ENCODE measurements at places on chromosomes 6 and 20. TPM values are rescaled to one million over a fixed set of nuclear protein-coding genes. Genes with fewer than 3 reads are reported as not detected.
A peak's percentile ranks its signal among the peaks of the same experiment; 100 is the strongest.

- H3K27me3 ChIP-seq = no peaks in the 10 kb centered on the region
- H3K36me3 ChIP-seq = no peaks in the 10 kb centered on the region
- no peaks in the 10 kb centered on the region for H3K4me1 ChIP-seq
- peak overlapping the region; percentile 96 for H3K27ac ChIP-seq
- peak overlapping the region; percentile 69 for H3K4me3 ChIP-seq
These were observed 18.7 kb downstream of the BTN3A1 start for GRCh38 chr6:26420688-26421171.

FAM184A gene
- total RNA-seq = 1.8 TPM

GRCh38 chr20:63957004-63957689 lies 931 bp upstream of the UCKL1 start:
- no peaks in the 10 kb centered on the region for H3K27me3 ChIP-seq
- peak overlapping the region; percentile 44 for H3K4me3 ChIP-seq
- H3K36me3 ChIP-seq = no peaks in the 10 kb centered on the region
- DNase-seq = peak; percentile 73
- H3K27ac ChIP-seq = peak overlapping the region; percentile 52

RNF114 gene
- total RNA-seq = 73.6 TPM

DNA sequence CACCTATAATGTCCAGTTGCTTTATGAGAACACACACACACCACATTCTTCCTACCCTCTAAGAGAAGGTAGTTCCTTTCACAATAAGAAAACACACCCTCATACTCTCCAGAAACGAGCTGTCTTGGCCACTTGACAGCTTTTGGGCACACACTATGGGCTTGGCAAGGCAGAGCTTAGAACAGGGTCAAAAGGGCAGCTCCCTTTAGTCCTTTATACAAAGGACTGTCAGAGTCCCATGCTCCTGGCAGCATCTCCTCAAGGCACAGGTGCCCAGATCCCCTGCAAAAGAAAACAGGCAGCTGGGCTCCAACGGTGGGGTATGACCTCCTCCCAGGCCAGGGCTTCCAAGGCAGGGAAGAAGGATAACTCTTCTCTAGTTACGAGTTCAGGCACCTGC lies 4.9 kb upstream of the LYRM2 start:
- H3K4me1 ChIP-seq = no peaks in the 10 kb centered on the region
- peaks cover 2% of the 10 kb centered on the region for H3K36me3 ChIP-seq
- H3K27ac ChIP-seq = no peak overlapping the region
- no peaks in the 10 kb centered on the region for H3K27me3 ChIP-seq
- no peak for DNase-seq
- no peak overlapping the region for H3K4me3 ChIP-seq

DNAH8 gene
- 0.03 TPM for total RNA-seq

GPX5 gene
- not detected for total RNA-seq

DNA sequence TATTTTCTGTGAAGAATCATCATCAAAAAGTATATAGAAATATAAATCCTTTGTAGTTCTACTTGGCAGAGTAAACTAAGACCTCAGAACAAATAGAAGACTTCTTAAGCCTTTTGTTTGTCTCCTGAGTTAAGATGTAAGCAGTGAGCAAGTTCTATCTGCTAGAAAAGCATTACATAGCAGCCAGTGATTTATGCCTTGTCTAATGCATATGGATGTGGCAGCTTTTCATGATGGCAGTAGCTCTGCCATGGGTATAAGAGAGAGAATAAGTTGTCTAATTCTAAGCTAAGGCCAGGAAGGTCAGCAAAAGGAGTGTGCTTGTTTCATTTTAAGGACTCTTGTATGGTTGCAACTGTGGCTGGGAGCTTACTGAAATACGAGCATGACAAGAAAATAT lies 920.2 kb downstream of the GRIK2 start:
- H3K4me1 ChIP-seq = no peaks in the 10 kb centered on the region
- no peaks in the 10 kb centered on the region for H3K27me3 ChIP-seq
- no peaks in the 10 kb centered on the region for H3K36me3 ChIP-seq

CYP24A1 gene
- total RNA-seq = not detected

DSP gene
- total RNA-seq = 28.3 TPM

RAET1L gene
- not detected for total RNA-seq

GRM1 gene
- total RNA-seq = not detected

- no peaks in the 10 kb centered on the region for H3K4me1 ChIP-seq
- no peak overlapping the region for H3K27ac ChIP-seq
These were observed 228.3 kb downstream of the SLC35F1 start for GRCh38 chr6:118135371-118135770.

DNA sequence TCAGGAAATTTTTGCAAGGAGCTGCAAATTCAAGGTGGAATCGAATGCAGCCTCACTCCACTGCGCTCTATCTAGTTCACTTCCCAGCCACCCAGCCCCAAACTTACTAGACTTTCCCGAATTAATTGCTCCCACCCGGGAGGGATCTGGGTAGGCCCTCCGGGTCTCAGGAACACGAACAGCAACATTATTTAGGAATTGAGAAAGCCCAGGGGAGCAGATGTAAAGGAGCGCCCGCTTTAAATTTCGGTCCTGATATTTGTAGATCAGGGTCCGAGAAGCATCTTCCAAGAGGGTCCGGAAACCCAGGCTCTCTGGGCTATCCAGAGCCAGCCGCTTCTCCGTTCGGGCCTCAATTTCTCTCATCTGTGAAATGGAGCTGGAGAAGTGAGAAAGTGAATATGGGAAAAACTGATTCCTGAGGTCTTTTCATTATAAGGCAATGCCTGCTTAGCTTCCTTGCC lies 490 bp upstream of the ID1 start:
- peak overlapping the region; percentile 80 for H3K27ac ChIP-seq
- H3K36me3 ChIP-seq = no peaks in the 10 kb centered on the region
- DNase-seq = no peak

DNA sequence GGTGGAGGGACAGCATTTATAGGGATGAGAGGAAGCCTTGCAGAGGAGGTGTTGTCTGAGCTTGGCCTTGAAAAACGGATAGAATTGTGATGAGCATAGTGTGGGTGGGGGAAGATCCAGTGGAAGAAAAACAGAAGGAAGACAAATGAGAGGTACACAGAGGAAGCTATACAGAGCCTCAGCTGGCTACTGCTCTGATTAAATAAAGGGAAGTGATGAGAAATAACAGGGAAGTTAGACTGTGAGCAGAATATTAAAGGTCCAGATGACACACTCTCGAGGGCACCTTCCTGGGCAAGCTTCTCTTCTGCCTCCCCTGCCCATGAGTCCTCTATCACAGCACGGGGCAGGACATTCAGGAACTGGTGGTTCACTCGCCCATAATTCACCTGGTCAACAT lies 182.3 kb downstream of the KIF16B start:
- no peak overlapping the region for H3K4me3 ChIP-seq
- H3K27me3 ChIP-seq = no peaks in the 10 kb centered on the region
- H3K4me1 ChIP-seq = no peaks in the 10 kb centered on the region
- no peak overlapping the region for H3K27ac ChIP-seq

GRCh38 chr20:62368392-62368975 lies 1.4 kb upstream of the LAMA5 start:
- peak overlapping the region; percentile 67 for H3K4me3 ChIP-seq
- DNase-seq = peak; percentile 71
- no peaks in the 10 kb centered on the region for H3K27me3 ChIP-seq
- H3K4me1 ChIP-seq = peaks cover 5% of the 10 kb centered on the region

ECT2L gene
- 0.51 TPM for total RNA-seq

DNA sequence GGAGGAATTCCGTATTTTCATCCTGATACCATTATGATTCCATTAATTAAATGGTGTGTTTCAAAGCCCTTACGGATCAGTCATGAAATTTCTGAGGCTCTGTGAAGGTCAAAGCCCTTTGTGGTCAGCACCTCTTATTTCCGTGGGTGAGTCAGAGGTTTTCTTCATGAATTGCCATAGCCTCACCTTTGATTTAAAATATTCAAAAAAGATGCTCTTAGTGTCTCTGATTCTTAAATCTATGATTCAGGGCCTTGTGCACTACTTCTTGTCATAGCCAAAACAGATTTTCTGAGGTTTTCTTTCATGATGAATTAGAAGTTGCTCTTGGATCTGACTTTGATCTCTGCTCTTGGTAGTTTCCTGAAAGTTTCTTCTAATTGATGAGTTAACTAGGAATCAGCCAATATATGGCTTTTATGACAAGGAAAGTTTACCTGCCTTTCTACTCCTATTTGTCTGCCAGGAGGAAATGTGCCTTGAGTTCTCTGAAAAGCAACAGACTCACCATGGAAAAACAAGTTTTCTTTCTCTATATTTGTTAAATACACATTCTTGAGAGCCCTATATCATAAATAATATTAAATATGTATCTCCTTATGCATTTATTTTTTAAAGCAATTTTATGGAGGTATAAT lies 613.0 kb downstream of the UTRN start:
- H3K4me1 ChIP-seq = no peaks in the 10 kb centered on the region
- H3K4me3 ChIP-seq = no peak overlapping the region
- no peak overlapping the region for H3K27ac ChIP-seq
- no peaks in the 10 kb centered on the region for H3K27me3 ChIP-seq

C6orf58 gene
- total RNA-seq = 0.28 TPM

CCN6 gene
- total RNA-seq = not detected

PTGIS gene
- total RNA-seq = 156 TPM

DNA sequence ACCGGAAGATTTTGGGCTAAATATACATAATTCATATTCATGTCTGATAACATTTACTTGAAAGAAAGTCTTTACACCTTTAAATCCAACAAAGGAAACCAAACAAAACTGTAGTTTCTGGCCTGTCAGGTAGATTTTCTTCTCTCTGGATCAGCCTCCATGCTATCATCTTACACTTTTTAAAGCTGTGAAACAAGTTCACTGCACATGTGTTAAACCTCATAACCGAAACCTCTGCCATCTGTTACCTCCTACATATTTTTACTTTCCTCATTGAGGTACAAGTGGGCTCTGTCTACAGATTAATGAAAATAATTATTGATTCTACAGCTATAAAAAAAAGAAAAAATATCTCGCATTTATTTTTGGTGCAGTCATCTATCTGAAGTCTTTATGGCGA lies 149.9 kb downstream of the RALGAPA2 start:
- no peaks in the 10 kb centered on the region for H3K27me3 ChIP-seq
- no peaks in the 10 kb centered on the region for H3K4me1 ChIP-seq
- no peak for DNase-seq
- no peaks in the 10 kb centered on the region for H3K36me3 ChIP-seq
- no peak overlapping the region for H3K27ac ChIP-seq
- no peak overlapping the region for H3K4me3 ChIP-seq
